ENCODE measurements at places on chromosomes 4 and X. TPM values are rescaled to one million over a fixed set of nuclear protein-coding genes. Genes with fewer than 3 reads are reported as not detected.

DNA sequence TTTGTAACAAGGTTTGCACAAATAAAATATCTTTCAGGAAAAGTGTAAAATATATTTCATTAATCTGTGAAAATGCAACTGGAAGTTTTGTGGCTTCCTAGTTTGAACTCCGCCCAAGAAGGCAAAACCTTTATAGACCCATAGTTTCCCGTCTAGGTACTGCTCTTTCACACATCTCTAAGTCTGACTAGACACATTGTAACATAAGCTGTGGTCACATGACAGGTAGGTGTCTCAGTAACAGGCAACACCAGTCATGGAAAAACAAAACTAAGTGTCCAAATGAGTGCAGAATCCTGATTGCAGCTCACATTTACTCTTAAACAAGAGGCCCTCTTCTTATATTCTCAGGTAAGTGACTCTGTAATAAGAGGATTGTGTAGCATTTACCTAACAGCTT is 55.6 kb downstream of the SNCA start:
- H3K27ac ChIP-seq: no peak overlapping the region
- H3K36me3 ChIP-seq: no peaks in the 10 kb centered on the region
- H3K4me1 ChIP-seq: no peaks in the 10 kb centered on the region

EPHA5 gene
- total RNA-seq: not detected

- peaks cover 10% of the 10 kb centered on the region for H3K4me1 ChIP-seq
- no peaks in the 10 kb centered on the region for H3K27me3 ChIP-seq
- H3K36me3 ChIP-seq: no peaks in the 10 kb centered on the region
- DNase-seq: no peak
- H3K27ac ChIP-seq: no peak overlapping the region
Measured at GRCh38 chrX:23779025-23779424, 3.9 kb upstream of the SAT1 start.

MAGEB2 gene
- 88.8 TPM for total RNA-seq

DNA sequence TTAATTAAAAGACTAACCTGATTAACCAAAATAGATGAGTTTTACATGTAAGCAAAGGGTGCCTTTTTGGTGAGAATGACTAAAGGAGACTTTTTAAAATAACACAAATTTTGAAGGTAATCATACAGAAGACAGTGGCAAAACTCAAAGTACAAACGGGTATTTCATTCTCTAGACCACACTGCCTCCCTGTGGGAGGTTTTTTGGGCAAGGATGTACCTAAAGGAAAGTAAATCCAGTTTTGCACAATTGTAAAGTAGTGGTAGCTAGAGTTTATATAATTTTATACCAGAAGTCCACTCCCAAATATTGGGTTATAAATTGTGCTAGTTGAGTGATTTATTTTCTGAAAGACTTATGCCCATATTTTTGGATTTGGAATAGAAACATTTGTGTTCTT is 201.0 kb downstream of the PAPSS1 start:
- no peak overlapping the region for H3K27ac ChIP-seq
- DNase-seq: no peak
- no peak overlapping the region for H3K4me3 ChIP-seq
- H3K27me3 ChIP-seq: no peaks in the 10 kb centered on the region

DNA sequence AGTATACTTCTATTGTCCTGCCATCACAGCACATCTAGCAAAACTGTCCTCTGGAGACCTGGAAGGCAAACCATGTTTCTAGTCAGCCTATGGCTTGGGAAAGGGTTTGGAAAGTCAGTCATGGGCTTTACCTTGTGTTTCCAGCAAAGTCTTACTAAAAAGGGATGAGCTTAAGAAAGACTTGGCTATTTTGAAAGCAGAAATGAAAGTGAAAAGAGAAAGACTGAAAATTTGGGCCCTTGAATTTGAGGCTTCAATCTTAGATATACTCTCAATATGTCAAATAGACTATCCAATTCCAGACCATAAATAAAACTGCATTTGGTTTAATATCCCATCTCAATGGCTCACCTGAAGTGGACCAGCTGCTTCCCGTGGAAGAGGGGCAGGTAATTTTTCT is 127.9 kb downstream of the ZNF330 start:
- no peak overlapping the region for H3K27ac ChIP-seq
- H3K4me3 ChIP-seq: no peak overlapping the region

Measured in K562 (cell line).